ENCODE measurements at places on chromosomes 11 and 22.
A peak's percentile ranks its signal among the peaks of the same experiment; 100 is the strongest.

GRCh38 chr11:69138265-69138664 lies 17.5 kb upstream of the SMIM38 start:
- no peak for DNase-seq

DNA sequence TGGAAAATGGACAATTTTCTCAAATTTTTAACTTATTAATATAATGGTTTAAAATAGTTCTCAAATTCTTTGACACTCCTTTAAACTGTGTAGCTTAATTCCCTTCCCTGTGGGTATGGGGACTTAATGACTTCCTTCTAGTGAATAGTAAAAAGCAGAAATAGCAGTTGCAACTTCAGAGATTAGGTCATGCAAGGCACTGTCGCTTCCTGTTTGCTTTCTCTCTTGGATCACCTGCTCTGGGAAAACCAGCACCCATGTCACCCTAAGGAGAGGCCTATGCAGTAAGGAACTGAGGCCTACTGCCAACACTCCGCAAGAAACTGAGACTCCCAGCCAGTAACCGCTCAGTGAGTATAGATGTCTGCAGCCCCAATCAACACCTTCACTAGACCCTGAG lies 5.5 kb upstream of the PANX3 start:
- DNase-seq: no peak

DNA sequence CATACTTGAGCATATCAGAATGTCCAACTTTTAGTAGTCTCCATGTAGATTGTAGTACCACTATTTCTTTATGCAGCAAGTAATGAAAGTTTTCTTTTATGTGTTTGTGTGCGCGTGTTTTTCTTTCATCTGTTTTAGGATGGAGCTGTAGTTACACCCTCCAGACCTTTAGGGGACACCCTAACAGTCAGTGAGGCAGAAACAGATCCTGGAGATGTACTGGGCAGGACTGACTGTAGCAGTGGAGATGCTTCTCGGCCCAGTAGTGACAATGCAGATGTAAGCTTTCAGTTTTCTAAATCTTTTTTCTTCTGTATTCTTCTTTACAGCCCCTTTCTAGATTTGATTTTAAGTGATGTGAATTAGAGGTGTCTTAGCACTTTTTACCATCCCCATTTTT lies 79.9 kb upstream of the GRIK4 start:
- DNase-seq: no peak

GRCh38 chr11:35323076-35323868 lies 96.1 kb downstream of the SLC1A2 start:
- DNase-seq: no peak

GRCh38 chr11:74139151-74139918 lies 31.5 kb downstream of the C2CD3 start:
- DNase-seq: no peak

DNA sequence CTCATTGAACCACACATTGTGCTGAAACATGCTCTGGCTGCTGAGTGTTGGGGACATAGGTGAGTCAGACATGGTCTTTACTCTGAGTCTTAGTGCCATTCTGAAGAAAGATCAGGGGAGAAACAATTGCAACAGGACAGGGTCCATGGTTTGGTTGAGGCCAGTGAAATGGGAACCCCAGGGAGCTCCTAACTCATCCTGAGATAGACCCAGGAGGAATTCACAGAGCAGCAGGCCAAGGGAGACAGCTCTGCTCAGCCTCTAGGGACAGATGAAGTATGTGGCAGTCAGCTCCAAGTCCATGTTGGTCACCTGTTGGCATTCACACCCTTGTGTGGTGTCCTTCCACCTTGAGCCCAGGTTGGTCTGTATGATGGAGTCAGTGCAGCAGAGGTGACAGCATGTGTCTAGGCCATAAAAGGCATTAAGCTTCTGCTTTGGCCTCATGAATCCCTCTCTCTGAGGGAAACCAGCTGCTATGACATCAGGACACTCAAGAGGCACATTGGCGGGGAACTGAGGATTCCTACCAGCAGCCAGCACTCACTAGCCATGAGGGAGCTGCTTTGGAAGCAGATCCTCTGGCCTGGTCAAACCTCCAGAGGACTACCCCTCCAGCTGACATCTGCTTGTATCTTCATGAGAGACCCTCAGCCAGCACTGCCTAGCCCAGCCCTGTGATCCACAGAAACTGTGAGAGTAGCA lies 50.3 kb upstream of the MYEOV start:
- DNase-seq: no peak

DNA sequence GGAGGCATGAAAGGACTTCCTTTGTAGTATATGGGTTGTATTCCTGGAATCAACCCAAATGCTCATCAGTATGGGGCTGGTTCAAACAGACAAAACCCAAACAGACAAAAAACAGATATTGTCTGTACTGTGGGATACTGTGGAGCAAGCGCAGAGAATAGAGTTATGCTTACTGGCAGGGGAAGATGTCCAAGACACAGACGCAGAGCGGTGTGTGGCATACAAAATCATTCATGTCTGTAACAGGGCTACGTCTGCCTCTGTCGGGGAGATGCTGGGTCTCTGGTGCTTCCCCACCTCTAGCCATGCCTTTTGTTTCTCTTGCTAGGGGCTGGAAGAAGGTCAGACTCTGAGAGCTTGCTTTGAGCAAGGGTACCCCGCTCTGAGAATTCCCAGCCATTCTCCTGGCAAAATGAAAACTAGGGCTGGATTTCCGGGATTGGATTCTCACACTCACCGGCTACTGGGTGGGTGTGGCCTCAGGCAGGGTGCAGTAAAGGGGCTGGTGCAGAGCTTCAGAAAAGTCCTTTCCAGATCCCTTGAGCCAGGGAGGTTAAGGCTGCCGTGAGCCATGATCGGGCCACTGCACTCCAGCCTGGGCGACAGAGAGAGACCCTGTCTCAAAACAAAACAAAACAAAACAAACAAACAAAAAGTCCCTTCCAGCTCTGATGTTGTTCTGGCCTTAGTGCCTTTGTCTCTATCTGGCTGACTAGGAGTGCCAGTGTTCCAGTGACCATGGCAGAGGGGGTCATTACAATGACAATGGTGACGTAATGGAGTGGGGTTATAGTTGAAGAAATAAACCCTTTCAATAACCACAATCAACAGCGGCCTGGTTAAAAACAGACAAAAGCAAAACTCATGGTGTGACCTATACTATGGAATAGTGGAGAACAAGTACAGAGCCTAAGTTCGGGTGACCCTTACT lies 2.9 kb upstream of the ABCC8 start:
- no peak for DNase-seq

DNA sequence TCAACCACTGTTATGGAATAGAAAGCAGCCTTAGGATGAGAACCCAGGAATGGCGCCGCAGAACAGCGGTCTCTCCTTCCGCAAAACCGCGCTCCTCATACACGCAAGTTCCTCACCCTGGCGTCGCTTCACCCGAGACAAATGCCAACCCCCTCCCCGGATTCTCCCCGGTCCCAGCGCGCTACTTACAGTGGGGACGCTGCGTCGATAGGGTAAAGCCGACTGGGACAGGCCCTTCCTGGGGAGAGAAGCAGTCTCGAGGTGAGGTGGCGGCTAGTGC lies 287 bp downstream of the RPS13 start:
- no peak for DNase-seq

GRCh38 chr11:27212248-27212780 lies 150.7 kb downstream of the CCDC34 start:
- DNase-seq: no peak

DNA sequence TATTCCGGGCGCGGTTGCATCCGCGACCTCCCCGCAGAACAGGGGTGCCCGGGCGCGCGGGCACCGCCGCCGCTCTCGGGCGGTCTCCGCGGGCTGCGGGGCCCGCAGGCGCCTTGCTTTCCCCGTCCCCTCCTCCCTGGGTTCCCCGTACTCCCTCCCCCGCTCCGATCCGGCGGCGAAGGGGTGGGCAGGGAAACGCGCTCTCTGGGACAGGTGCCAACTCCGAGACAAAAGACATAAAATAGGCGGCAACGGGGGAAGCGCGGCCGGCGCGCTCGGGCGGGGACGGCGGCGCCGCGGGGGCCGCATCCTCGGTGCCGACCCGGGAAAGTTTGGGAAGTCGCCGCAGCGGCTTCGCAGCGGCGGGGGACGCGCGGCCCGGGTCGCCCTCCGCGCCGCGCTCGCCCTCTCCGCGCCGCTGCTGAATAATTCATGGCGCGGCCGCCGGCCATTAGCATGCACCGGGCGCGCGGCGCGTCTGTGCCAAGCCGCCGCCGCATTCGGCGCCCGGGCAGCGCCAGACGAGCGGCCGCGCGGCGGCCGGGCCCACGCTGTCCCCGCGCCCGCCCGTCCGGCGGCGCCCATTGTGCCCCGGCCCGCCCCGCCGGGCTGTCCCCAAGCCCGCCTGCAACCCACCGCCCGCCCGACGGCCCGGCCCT lies 78.7 kb upstream of the PPARA start:
- DNase-seq: peak; percentile 86
